ENCODE measurements at places on chromosomes 11 and 22. TPM values are rescaled to one million over a fixed set of nuclear protein-coding genes. Genes with fewer than 3 reads are reported as not detected.

ARHGEF17 gene
- total RNA-seq = 102 TPM

GAB4 gene
- total RNA-seq = not detected

CAVIN3 gene
- total RNA-seq = 25.0 TPM

OR8A1 gene
- total RNA-seq = not detected

DCDC1 gene
- total RNA-seq = 8.6 TPM

THRSP gene
- 2.0 TPM for total RNA-seq

POU2AF2 gene
- not detected for total RNA-seq

FAM180B gene
- 0.70 TPM for total RNA-seq

All from metanephros (tissue), 2 donors.